ENCODE measurements at places on chromosomes 12 and 14.

GRCh38 chr14:66131111-66131510, 355.1 kb upstream of the CCDC196 start:
- no peaks in the 10 kb centered on the region for H3K36me3 ChIP-seq
- no peak overlapping the region for H3K27ac ChIP-seq
- no peak for DNase-seq
- H3K4me3 ChIP-seq, result no peak overlapping the region

DNA sequence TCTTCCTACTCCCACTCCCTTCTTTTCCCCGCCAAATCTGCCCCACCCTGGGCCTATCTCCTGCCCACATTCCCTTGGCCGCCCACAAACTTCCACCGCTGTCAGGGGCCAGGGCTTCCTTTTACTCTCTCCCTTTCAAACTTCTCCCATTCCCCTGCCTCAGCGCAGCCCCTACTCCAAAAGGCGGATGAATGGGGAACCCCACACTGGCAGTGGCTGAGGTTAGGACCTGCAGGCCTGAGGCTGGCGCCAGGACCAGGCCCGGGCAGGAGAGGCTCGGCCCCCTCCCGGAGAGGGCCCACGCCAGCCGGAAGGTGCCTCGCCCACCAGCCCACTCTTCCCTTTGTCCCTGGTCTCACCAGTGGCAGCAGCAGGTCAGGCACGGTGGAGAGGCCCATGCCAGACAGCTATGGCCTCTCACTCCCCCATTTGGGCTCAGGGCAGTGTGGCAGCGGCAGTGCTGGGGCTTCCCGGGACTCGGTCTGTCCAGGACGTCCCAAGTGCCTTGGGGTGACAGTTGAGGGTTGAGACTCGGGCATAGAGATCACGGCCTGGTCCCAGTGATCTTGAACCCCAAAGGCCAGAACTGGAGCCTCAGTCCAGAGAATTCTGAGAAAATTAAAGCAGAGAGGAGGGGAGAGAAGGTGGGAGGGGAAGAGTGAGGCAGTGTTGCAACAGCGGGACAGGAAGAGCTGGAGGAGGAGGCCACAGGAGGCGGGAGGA, at the start of gene TNFRSF1A:
TNFRSF1A (minus strand) TSS at position 660 of the 723 bp plus-strand sequence; CDS start at position 398, 262 bp downstream.
- no peak within 1 kb of the TSS for H3K4me3 ChIP-seq
- peaks cover 44% of the 10 kb centered on the region for H3K4me1 ChIP-seq
- no peak for DNase-seq
- H3K27ac ChIP-seq, result no peak within 1 kb of the TSS

DNA sequence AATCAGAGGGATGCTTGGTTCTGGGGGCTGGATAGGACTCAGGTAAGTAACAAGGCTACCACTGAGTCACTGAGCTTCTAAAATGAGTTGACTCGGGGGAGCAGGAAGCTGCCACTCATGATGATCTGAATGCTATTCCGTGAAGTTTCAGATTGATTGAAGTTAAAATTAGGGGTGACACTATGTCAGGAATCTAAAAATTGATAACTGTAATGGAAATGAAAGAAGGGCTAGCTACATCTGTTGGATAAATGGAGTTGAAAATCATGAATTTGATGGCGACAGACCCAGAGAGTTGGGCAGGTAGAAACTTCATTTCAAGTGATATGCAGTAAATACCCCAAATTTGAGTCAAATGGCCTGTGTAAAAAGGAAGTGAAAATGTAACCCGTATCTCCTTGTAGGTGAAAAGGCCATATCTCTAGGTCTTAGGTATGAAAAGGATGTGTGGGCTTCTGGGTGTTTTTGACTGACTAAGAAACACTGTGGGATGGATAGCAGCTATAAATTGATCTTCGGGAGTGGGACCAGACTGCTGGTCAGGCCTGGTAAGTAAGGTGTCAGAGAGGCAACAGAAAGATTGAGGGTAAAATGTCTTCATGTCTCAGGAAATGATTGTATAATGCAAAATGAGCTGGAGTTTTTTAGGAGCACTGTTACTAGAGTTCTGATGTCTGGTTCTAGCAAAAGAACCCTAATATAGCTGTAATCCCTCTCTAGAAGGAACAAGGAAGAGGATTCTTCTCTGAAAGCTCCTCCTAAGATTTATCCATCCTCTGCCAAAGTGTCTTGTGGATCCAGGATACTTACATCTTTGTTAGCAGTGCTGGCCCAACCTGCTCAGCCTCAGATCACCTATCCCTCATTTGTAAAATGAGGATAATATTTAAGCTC, 57.3 kb downstream of the DAD1 start:
- H3K27me3 ChIP-seq, result no peaks in the 10 kb centered on the region
- peaks cover 50% of the 10 kb centered on the region for H3K36me3 ChIP-seq
- DNase-seq, result no peak
- peak overlapping the region; percentile 93 for H3K27ac ChIP-seq
- peaks cover 90% of the 10 kb centered on the region for H3K4me1 ChIP-seq
- peak overlapping the region; percentile 86 for H3K4me3 ChIP-seq

DNA sequence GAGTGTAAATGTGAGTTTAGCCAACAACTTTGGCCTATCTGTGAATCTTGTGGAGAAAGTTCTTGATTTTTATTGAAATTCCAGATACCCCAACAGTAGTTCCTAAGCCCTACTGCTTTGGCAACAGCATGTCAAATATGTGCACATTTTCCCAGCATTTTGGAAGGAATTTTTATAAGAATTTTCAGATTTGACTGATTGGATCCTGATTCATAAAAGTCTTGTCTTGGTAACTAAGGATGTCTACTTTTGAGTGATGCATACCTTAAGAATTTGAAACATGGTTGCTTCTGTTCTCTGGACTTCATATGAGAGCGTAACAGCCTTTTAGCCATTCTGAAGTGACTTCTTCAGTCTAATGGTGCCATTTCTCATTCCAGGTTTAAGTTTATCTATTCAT, 106.7 kb downstream of the ANO4 start:
- no peak for DNase-seq
- H3K27me3 ChIP-seq, result no peaks in the 10 kb centered on the region
- H3K27ac ChIP-seq, result no peak overlapping the region

Data from naive thymus-derived CD8-positive, alpha-beta T cell (primary cell).